Activated naive CD4-positive, alpha-beta T cell treated with anti-CD3 and anti-CD28 coated beads, Interleukin-2, amount 10 ng/mL, durations not matched to agents 7 days and 5 days (primary cell): ENCODE measurements at places on chromosomes 5 and 9.

DNA sequence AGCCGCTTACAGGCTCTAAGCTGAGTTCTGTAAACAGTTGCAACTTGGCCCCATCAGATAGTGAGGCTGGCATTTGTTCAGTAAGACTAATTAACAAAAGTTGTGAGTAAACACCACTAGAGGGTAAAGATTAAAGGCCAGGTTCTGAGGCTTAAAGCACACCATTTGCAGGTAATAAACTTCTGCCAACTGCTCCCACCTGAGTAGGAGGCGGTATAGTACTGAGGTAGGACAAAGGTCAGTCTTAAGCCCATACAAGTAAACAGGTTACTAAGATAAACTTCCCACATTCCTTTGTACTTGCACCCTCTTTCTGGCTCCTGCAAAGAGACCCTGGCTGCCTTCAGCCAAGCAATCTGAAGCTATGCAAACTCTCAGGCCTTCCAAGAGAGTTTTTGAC, 419.6 kb downstream of the DNAH5 start:
- no peaks in the 10 kb centered on the region for H3K4me1 ChIP-seq
- no peak overlapping the region for H3K27ac ChIP-seq
- no peaks in the 10 kb centered on the region for H3K27me3 ChIP-seq
- H3K4me3 ChIP-seq, result no peak overlapping the region
- no peaks in the 10 kb centered on the region for H3K36me3 ChIP-seq
- DNase-seq, result no peak

- DNase-seq, result no peak
- H3K36me3 ChIP-seq, result peaks cover 4% of the 10 kb centered on the region
- peaks cover 71% of the 10 kb centered on the region for H3K4me1 ChIP-seq
- H3K27me3 ChIP-seq, result peaks cover 92% of the 10 kb centered on the region
- H3K27ac ChIP-seq, result peak overlapping the region; percentile 28
Measured at GRCh38 chr5:181170996-181171395, 23.6 kb downstream of the OR2V2 start.

DNA sequence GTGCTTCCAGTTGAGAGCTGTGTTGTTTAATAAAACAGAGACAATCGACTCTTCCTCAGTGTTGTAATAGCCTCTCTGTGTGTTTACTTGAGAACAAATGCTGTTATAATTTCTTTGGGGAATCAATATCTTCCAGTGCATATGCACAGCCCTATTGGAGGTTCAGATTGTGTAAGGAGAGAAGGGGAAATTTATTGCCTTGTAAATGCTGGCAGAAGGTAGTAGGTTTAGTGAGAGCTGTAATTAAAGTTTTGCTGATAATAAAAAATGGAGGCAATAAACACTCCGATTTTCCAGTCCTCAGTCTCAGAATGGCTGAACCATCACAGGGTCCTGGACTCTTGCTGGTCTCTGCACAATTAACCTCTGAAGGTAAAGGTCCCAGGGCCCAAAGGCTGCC, 128.3 kb downstream of the C5orf15 start:
- no peaks in the 10 kb centered on the region for H3K4me1 ChIP-seq
- DNase-seq, result no peak
- peaks cover 42% of the 10 kb centered on the region for H3K27me3 ChIP-seq
- H3K36me3 ChIP-seq, result no peaks in the 10 kb centered on the region

DNA sequence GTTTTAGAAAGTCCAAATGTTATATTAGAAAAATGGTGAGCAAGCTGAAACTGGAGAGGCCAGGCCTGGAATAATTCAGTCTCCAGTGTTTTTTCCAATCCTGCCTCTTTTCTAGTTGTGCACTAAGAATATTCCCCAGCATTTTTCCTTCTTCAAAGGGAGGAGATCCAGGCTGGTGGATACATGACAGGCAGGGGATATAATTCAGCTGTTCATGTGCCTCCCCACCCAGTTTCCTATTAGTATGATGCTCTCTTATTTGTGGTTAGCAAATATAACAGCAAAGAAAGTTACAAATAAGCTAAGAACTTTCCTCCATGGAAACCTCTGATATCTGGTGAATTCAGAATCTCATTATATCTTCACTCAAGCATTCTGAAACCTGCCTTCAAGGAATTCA, 216.4 kb downstream of the TARS1 start:
- H3K27me3 ChIP-seq, result peaks cover 3% of the 10 kb centered on the region
- no peak overlapping the region for H3K27ac ChIP-seq
- no peaks in the 10 kb centered on the region for H3K36me3 ChIP-seq
- no peaks in the 10 kb centered on the region for H3K4me1 ChIP-seq
- H3K4me3 ChIP-seq, result no peak overlapping the region

DNA sequence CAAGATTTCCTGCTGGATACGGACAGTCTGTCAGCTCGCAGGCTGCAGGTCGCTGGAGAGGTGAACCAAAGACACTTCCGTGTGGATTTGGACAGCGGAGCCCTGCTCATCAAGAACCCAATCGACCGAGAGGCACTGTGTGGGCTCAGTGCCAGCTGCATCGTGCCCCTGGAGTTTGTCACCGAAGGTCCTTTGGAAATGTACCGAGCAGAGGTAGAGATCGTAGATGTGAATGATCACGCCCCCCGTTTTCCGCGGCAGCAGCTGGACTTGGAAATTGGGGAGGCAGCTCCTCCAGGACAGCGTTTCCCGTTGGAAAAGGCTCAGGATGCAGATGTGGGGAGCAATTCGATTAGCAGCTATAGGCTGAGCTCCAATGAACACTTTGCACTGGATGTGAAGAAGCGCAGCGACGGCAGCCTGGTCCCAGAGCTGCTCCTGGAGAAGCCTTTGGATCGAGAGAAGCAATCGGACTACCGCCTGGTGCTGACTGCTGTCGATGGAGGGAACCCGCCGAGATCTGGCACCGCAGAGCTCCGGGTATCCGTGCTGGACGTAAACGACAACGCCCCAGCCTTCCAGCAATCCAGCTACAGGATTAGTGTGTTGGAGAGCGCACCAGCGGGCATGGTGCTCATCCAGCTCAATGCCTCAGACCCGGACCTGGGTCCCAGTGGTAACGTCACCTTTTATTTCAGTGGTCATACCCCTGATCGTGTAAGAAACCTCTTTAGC, 658 bp downstream of the PCDHGC4 start:
- DNase-seq, result no peak
- no peaks in the 10 kb centered on the region for H3K36me3 ChIP-seq
- H3K27ac ChIP-seq, result no peak overlapping the region

GRCh38 chr5:160496784-160497183, 75.1 kb downstream of the PTTG1 start:
- H3K4me3 ChIP-seq, result no peak overlapping the region
- no peaks in the 10 kb centered on the region for H3K4me1 ChIP-seq
- peaks cover 9% of the 10 kb centered on the region for H3K27me3 ChIP-seq
- H3K27ac ChIP-seq, result no peak overlapping the region
